ENCODE measurements at places on chromosomes 4 and X.

GRCh38 chrX:123175366-123176122, 8.5 kb upstream of the GRIA3 start:
- DNase-seq, result no peak

- no peak for DNase-seq
These were observed 225.2 kb upstream of the LEF1 start for GRCh38 chr4:108393890-108394472.

DNA sequence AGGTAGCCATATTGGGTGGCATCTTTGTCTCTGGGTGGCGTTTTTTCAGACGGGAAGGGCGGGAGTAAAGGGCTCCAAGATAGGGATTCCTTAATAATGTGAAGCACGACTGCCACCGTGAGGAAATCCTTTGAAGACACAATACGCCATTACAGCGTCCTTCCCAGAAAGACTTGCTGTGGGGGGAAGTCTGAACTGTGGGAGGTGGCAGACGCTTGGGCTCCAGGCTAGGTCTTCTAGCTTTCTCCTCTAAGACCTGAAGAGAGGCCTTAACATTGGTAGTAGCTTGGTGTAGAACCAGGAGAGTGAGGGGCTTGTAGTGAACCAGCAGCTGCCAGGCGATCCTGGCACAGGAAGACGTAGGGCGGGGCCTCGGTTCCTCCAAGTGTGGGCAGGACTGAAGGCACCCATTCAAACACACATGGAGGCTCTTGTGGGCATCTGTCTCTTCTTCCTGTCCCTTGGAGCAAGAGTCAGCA, 197.3 kb downstream of the OR13H1 start:
- no peak for DNase-seq

DNA sequence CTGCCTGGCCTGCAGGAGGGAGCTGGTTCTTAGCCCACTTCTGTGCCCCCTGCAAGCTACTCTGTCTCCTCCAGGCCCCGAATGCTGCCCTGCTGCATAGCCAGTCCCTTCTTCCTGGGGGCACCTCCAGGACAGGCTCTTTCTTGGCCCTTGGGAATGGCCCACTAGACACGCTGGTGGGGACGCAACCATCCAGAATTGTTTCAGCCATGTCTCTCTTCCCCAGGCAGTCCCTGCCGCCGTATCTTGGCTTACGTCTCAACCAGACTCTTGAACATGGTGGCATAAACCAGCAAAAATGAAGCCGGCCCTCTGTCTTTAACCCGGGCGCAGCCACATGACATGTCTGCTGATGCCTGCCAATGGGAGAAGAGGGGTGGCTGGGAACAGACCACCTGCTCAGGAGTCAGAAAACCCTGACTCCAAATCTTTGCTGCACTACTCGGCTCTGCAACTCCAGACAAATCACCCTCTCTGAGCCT, 9.0 kb downstream of the LRPAP1 start:
- no peak for DNase-seq

DNA sequence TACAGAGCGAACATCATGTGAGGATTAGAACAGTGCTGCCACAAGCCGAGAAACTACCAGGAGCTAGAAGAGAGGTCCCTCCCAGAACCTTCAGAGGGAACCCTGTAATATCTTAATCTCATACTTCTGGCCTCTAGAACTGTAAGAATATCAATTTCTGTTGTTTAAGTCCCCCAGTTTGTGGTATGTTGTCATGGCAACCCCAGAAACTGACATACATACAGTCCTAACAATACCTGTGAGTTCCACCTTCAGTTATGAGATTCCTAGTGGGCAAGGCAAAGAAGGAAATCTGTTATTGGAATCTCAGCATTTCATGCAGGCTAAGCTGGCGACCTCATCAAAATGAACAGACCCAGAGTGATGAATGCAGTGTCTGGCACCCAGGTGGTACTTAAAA, 42.5 kb downstream of the ZBTB49 start:
- no peak for DNase-seq

- DNase-seq, result no peak
These were observed 4.8 kb downstream of the ADAMTS3 start for GRCh38 chr4:72564184-72564583.

DNA sequence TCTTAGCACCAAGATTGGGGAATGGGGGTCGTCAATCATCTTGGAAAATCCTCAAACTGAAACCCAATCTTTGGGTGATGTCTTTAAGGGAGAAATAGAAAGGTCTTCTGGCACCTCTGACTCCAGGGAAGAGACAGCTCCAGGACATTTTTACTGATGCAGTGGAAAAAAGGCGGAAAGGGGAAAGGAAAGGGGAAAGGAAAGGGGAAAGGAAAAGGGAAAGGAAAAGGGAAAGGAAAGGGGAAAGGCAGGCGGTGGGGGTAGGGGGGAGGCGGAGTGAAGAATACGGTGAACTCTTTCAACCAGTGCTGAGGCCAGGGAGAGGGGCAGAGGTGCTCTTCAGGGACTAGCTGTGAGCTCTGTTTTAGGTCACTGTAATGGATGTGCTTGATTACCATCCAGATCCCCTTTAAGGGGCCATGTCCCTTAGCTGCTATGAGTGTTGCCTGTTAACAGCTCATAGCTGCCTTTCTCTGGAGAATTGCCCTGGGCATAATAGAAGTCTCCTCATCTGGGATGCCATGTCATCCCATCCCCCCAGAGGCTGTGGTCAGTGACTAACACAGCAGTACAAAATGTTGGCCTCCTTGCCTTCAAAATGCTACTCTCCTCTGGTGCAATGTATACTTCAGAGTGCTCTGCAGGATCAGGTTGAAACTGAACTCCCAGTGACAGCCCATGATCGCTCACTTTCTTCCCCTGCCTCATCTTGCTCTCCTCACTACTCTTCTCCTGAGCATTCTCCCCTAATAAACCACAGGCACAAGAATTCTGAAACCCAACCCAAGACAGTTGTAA, 92.4 kb upstream of the AP1S2 start:
- DNase-seq, result no peak

- DNase-seq, result no peak
These were observed 236.7 kb downstream of the ASMT start for GRCh38 chrX:1851527-1851926.

GRCh38 chr4:32986236-32986635, 2266.1 kb downstream of the PCDH7 start:
- no peak for DNase-seq

GRCh38 chr4:176031922-176032321, 33.7 kb upstream of the WDR17 start:
- DNase-seq, result no peak

- DNase-seq, result no peak
These were observed 586.1 kb upstream of the PITX2 start for GRCh38 chr4:111208970-111209369.

GRCh38 chrX:141791856-141792255, 46.3 kb upstream of the MAGEC3 start:
- no peak for DNase-seq

- DNase-seq, result peak; percentile 80
These were observed 94.3 kb downstream of the DDIT4L start for GRCh38 chr4:100095729-100096595.

DNA sequence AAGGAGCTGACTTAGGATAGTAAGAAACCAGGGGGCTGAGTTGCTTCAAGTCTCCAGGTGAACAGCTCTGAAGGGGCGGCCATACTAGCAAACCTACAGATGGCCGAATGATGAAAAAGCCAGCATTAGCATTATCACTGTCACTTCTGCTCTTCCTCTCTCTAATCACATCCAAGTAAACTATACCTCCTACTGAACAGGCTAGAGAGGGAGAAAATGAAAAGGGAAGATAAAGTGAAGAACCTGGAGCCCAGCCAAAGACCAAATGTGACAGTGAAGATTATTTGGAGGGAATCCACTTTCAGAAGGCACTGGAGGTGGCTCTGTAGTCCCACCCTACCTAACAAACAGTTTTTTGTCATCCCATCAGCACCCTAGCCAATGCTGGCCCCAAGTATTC, 50.4 kb upstream of the PRPS1 start:
- no peak for DNase-seq

- DNase-seq, result no peak
These were observed 2.4 kb upstream of the PCDH10 start for GRCh38 chr4:133146574-133147241.

DNA sequence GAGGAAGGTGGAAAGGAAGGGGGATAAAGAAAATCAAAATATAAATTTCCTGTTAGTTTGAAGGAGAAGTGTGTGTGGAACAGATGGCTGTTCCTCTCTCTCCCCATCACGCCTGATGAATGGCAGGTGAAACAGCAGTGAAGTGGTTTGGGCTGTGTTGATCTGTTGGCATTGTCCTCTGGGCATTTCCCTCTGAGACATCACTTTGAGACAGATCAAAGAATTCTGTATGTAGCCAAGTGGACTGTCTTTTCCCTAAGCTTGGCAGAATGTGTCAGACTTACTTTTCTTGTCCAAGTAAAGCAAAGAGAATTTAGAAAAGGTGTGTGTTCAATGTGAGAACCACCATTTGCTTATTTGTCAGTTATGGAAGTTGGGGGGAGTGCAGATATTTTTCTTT, 47.5 kb downstream of the SEPTIN11 start:
- DNase-seq, result no peak

- DNase-seq, result no peak
These were observed 36.6 kb downstream of the IRF2 start for GRCh38 chr4:184437565-184438265.

All from CD4-positive, alpha-beta T cell treated with Interleukin-4 for 4 hours (primary cell).